ENCODE measurements at places on chromosomes 2 and 18.

- no peak for DNase-seq
These were observed 132.9 kb upstream of the MSH6 start for GRCh38 chr2:47650001-47650535.

GRCh38 chr2:200852605-200853004 is 11.9 kb downstream of the CLK1 start:
- no peak for DNase-seq

GRCh38 chr2:48391616-48392015 is 138.3 kb upstream of the STON1 start:
- no peak for DNase-seq

GRCh38 chr2:148971547-148971946 is 67.0 kb upstream of the LYPD6B start:
- no peak for DNase-seq

GRCh38 chr2:235866373-235866772 is 301.8 kb downstream of the GBX2 start:
- no peak for DNase-seq

DNA sequence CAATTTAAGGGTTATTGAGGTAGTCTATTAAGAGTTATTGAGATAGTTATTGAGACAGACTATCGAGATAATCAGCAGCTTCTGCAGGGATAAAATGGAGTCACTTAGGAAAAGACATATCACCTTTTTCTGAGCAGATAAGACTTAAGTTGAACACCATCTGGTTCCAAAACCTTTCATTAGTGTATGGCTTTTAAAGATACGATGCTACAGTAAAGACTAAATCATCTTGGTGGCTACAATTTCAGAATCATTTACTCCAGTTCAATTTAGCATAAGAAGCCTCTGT is 68.6 kb upstream of the DNAJC10 start:
- DNase-seq = no peak

Measured in KG1 (cell line).